ENCODE measurements at places on chromosomes 16 and 17.

GRCh38 chr16:3541527-3542155, 35.6 kb downstream of the NLRC3 start:
- no peak for DNase-seq

DNA sequence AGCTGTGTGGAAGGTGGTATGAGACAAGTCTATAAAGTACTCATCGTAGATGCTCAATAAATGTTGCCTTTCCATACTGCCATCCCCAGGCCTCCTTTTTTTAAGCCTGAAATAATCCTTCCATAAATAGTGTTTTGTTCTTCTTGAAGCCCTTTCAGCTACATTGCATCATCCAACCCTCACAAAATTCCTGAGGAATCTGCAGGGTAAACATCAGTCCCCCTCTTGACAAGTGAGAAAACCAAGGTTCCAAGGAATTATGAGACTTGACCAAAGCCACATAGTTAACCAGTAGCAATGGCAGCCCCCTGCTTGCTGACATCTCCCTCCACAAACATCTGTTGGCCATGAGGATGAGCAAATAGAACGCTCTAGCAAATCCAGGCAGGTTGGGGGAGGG, 89.7 kb upstream of the CCL1 start:
- no peak for DNase-seq

DNA sequence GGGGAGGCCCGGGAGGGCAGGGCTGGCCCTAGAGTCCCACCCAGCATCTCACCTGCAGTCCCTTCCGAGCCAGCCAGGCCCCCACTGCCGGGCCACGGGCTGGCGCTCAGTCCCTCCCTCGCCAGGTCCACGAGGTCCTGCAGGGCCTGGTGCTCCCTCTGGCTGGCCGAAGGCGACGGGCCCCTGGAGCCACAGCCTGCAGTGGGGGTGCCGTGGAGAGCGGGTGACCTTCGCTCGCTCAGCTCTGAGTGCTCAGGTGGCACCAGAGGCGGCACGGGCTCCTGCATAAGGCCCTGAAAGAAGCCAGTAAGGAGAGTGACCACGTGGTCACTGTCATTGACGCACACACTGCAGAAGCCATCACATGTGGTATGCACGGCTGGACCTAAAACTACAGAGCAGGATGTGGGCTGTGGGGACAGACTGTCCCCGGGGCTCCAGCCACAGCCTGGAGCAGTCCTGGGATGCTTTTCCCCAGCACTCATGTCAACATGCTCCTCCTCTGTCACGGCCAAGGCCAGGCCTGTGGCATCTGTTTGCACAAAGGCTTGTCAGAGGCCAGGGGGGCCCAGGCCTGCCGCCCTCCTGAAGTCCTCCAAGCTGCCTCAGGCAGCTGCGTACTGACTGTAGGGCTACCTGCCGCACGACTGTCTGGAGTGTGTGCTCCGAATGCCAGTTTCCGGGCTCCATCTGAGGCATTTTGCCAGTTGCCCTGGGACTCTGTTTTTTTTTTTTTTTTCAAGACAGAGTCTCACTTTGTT, 15.1 kb downstream of the SLX4 start:
- no peak for DNase-seq

GRCh38 chr17:77619326-77619725, 339.2 kb upstream of the TNRC6C start:
- DNase-seq, result no peak

- DNase-seq, result no peak
Observed at GRCh38 chr17:82604532-82604931, 43.7 kb downstream of the WDR45B start.

DNA sequence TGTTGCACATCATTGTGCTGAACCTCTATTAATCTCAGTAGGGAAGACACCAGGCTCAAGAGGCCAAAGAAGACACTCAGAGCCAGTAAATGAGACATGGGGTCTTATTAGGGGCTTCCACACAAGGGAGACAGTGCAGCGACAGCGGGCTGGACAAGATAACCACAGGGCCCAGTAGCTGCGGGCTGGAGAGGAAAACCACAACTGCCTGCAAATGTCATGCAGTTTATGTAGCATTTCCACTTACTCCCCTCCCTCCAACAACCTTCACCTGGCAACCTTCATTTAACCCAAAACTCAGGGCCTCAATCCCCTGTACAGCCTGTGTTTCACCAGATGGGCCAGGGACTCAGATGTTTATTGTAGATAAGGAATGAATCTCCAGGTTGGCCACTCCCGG, 185.6 kb downstream of the UTP18 start:
- no peak for DNase-seq

GRCh38 chr16:76386784-76387183, 109.6 kb downstream of the CNTNAP4 start:
- no peak for DNase-seq

DNA sequence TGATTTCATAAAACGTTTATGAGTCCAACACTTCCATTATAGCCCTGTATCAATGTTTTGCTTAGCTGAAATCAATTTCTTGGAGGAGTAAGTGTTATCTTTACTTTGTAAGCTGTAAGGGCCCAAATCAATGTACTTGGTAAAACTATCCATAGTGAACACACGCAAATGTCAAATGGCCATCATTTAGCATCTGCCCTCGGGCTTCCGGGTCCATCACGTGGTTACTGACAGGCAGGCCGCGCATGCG, 687 bp upstream of the NARF start:
- no peak for DNase-seq

DNA sequence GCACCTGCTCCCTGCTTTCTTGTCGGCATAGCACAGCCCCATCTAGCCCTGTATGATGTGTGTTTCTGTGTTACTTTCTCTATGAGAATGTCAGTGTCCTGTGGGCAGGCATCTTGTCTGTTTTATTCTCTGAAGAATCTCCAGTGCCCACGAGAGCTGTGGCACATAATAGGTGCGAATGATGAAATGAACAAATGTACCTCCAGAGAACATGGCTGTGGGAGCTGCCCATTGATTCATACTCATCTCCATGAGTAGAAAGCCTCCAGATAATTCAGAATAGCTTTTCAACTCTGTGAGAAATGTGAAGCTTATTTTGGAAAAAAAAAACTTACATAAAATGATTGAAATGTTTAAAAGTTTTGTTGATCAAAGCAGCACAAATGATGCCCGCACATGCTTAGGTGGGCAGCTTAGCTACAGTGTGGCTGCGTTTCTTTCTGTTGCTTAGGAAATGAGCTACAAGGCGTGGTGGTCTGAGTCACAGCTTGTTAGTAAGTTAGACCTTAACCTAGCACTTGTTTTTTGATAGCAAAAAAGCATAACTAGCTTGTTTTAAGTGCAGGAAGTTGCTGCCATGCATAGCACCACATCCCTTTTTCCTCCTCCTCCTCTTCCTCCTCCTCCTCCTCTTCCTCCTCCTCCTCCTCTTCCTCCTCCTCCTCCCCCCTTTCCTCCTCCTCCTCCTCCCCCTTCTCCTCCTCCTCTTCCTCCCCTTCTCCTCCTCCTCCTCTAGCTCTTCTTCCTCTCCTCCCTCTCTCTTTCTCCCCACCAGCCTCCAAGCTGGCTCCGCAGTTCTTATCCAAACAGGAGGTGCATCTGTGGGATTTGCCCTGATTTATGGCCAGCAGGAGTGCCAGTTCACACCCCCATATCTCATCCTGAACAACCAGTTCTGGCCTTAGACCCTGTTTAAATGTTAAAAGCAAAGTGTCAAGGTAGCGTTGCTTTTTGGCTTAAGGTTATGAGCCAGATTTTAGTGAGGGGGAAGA, 221.5 kb downstream of the IRF8 start:
- DNase-seq, result no peak

DNA sequence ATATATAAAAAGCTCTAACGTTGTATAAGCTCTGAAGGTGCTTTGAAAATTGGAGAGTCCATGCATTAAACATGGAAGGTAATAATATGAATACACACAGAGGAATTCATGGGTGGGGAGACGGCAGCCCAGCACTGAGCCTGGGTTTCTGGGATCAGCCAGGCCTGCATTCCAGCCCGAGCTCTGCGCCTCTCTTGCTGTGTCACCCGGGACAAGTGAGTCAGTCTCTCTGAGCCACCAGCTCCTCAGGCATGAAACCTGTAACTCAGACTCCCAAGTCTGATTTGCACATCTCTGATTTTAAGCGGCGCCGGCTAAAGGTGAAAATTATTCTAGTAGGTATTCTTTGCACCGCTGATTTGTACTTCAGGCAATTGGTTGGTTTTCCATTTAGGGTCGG, 238.8 kb downstream of the MRTFB start:
- DNase-seq, result no peak

GRCh38 chr17:49834118-49834743, 13.6 kb downstream of the TAC4 start:
- DNase-seq, result no peak
